T-helper 2 cell treated with Interferon-gamma antibody and Interleukin-4, amounts not matched to agents 5 μg/mL and 100 μg/mL, for 36 hours (primary cell): ENCODE measurements at places on chromosomes 1 and 21.
A peak's percentile ranks its signal among the peaks of the same experiment; 100 is the strongest.

- peaks cover 21% of the 10 kb centered on the region for H3K36me3 ChIP-seq
- H3K4me3 ChIP-seq = peak overlapping the region; percentile 65
- H3K27ac ChIP-seq = peak overlapping the region; percentile 89
- no peaks in the 10 kb centered on the region for H3K27me3 ChIP-seq
Measured at GRCh38 chr1:36366091-36366661, 19.5 kb downstream of the STK40 start.

GRCh38 chr1:75130865-75131564 is 3.2 kb upstream of the LHX8 start:
- DNase-seq = no peak
- no peak overlapping the region for H3K27ac ChIP-seq
- H3K27me3 ChIP-seq = peaks cover 95% of the 10 kb centered on the region
- H3K4me3 ChIP-seq = no peak overlapping the region
- peaks cover 9% of the 10 kb centered on the region for H3K4me1 ChIP-seq

DNA sequence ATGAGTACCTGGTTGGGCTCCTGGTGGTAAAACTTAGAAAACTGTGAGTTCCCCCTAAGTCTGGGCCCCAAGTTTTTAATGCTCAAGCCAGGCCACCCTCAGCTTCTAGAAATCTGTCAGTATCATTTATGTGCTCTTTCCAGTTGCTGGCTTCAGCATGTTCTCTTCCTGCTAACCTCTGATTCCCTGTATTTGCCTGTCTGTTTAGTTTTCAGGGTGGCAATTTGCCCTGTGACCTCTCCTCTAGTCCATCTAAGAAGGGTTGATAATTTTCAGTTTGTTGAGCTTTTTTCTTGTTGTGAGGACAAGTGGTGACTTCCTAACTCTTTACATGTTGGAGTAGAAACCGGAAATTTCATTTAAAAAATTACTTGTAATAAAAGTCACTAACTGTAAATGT is 16.0 kb upstream of the S100A10 start:
- no peaks in the 10 kb centered on the region for H3K36me3 ChIP-seq
- no peak for DNase-seq
- peaks cover 6% of the 10 kb centered on the region for H3K4me1 ChIP-seq
- H3K27me3 ChIP-seq = peaks cover 33% of the 10 kb centered on the region
- H3K27ac ChIP-seq = no peak overlapping the region

DNA sequence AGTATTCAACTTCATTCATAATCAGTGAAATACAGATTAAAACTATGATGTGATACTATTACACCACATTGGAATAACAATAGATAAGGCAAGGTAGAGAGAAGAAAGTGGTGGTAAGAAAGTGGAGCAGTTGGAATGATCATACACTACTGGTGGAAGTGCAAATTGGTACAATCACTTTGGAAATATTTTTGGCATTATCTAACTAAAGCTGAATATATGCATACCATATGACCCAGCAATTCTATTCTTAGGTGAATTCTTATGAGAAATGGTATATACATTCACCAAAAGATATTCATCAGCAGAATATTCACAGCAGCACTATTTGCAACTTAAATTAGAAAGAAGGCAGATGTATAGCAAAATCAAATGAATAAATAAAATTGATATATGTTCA is 21.4 kb upstream of the PTPRC start:
- H3K36me3 ChIP-seq = peaks cover 8% of the 10 kb centered on the region
- no peaks in the 10 kb centered on the region for H3K27me3 ChIP-seq
- no peak overlapping the region for H3K4me3 ChIP-seq
- no peak for DNase-seq
- H3K27ac ChIP-seq = peak overlapping the region; percentile 2

GRCh38 chr1:15727866-15728534 is 8.1 kb upstream of the SLC25A34 start:
- DNase-seq = no peak
- H3K27me3 ChIP-seq = no peaks in the 10 kb centered on the region
- H3K36me3 ChIP-seq = peaks cover 7% of the 10 kb centered on the region
- no peak overlapping the region for H3K4me3 ChIP-seq
- no peak overlapping the region for H3K27ac ChIP-seq

- H3K27me3 ChIP-seq = no peaks in the 10 kb centered on the region
- H3K36me3 ChIP-seq = peaks cover 2% of the 10 kb centered on the region
- H3K27ac ChIP-seq = no peak overlapping the region
- no peak overlapping the region for H3K4me3 ChIP-seq
Measured at GRCh38 chr1:41101076-41101475, 79.6 kb upstream of the SLFNL1 start.

GRCh38 chr1:182601416-182601786 is 2.8 kb downstream of the RGS16 start:
- H3K36me3 ChIP-seq = peaks cover 21% of the 10 kb centered on the region
- DNase-seq = peak; percentile 62
- H3K4me1 ChIP-seq = peaks cover 19% of the 10 kb centered on the region
- no peak overlapping the region for H3K4me3 ChIP-seq
- no peak overlapping the region for H3K27ac ChIP-seq
- no peaks in the 10 kb centered on the region for H3K27me3 ChIP-seq

- no peaks in the 10 kb centered on the region for H3K4me1 ChIP-seq
- no peak for DNase-seq
- no peak overlapping the region for H3K4me3 ChIP-seq
- no peaks in the 10 kb centered on the region for H3K36me3 ChIP-seq
- H3K27ac ChIP-seq = no peak overlapping the region
Measured at GRCh38 chr21:19900149-19900548, 1098.1 kb upstream of the NCAM2 start.

GRCh38 chr1:30403061-30403645 is 320.2 kb downstream of the MATN1 start:
- no peak for DNase-seq
- H3K27ac ChIP-seq = no peak overlapping the region
- H3K36me3 ChIP-seq = no peaks in the 10 kb centered on the region
- H3K27me3 ChIP-seq = no peaks in the 10 kb centered on the region
- no peak overlapping the region for H3K4me3 ChIP-seq
- H3K4me1 ChIP-seq = no peaks in the 10 kb centered on the region

DNA sequence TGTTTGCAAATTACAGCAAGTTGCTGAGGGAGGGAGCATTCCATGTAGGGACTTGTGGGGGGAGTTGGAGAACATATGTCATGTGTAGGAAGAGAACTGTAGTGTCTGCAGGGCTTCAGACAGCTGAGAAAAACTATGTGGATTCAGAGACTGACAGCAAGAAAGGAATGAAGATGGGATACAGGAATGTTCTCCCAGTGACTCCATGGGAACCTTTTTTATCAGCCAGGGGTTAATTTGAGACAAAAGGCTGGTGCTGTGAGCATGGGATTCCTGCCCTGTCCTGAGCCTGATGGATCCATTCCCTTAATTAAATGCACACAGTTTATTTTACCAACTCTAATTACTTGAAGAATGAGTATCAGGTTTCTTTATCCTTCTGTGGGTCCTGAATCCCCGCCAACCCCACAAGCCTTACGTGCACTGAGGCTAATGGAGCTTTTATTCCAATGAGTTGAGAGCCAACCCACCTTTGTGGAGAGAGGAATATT is 26.5 kb upstream of the PLXNA2 start:
- no peak overlapping the region for H3K27ac ChIP-seq
- DNase-seq = no peak
- H3K4me3 ChIP-seq = no peak overlapping the region
- peaks cover 11% of the 10 kb centered on the region for H3K27me3 ChIP-seq
- H3K36me3 ChIP-seq = no peaks in the 10 kb centered on the region

DNA sequence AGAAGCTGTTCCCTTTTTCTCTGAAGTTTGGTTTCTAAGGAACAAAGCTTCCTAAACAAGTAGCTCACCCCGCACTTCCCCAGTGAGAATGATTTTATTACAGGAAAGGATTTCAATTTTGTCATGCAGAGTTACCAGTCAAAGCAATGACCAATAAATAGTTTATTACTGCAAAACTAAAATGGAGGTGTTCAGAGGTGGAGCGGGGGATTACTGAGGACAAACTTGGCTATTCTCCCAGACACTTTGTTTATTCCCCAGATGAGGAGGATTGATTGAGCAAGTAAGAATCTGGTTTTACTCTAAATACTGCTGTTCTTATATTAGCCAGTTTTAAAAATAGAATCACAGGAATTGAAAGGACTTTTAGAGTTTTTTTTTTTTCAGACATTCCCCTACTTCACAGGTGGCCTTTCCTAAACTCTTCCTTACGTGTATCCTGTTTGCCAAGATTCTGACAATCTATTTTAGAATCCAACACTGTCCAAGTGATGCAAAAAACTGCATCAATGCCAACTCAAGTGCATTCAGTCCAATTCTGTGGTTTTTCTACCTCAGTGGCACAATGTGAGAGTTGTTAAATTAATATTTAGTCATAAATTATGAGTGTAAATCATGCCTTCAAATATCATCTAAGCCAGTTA is 136.1 kb downstream of the TNFSF18 start:
- no peak for DNase-seq
- no peak overlapping the region for H3K27ac ChIP-seq
- H3K36me3 ChIP-seq = no peaks in the 10 kb centered on the region
- H3K4me1 ChIP-seq = no peaks in the 10 kb centered on the region

DNA sequence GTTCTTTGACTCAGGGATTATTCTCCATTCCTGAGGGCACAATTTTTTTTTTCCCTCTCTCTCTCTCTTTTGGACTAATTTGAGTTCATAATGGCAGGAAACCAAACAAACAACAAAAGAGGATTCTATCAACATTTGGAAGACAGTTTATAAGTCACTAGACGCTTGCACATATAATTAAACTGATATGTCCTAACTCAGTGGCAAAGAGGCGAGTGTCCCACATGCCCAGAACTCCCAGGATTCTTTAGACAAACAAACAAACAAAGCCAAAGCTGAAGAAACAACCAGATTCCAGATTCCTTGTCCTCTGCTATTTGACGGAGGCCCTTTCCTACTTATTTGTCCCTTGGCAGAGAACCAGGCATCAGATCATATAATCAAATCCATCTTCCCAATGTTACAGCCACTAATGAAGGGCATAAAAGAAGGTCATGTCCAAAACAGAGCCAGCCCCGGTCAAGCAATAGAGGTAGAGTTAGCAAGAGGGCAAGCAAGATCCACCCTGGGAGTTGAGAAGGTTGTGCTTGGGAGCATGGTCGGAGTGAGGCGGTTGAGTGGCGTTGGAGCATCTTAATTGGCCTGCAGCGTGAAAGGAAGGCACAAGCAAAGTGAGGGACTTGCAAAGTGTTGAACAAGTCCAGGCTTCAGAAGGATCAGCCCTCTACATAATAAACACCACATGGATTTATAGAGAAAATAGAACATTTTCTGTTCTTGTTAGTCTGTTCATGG is 30.3 kb downstream of the ZNF362 start:
- H3K4me1 ChIP-seq = peaks cover 2% of the 10 kb centered on the region
- H3K27ac ChIP-seq = no peak overlapping the region
- no peaks in the 10 kb centered on the region for H3K27me3 ChIP-seq
- DNase-seq = no peak
- no peak overlapping the region for H3K4me3 ChIP-seq

DNA sequence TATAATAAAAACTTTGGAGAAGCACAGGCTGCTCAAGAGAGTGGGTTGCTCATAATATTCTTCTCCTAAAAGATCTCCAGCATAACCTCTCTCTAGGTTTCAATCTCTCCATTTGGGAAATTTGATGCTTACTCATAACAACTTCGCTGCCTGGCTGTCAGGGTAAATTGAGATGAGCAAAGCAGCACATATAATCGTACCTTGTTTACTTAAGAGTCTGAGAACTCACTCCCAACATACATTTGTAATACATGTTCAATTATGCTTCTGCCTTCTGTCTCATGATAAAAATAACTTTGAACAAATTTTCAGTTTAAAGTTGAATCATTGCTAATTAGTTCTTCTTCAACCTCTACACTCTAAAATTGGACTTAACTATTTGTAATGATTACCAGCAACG is 68.9 kb downstream of the DUSP10 start:
- no peak overlapping the region for H3K4me3 ChIP-seq
- peaks cover 11% of the 10 kb centered on the region for H3K4me1 ChIP-seq
- H3K27me3 ChIP-seq = peaks cover 7% of the 10 kb centered on the region
- DNase-seq = no peak

DNA sequence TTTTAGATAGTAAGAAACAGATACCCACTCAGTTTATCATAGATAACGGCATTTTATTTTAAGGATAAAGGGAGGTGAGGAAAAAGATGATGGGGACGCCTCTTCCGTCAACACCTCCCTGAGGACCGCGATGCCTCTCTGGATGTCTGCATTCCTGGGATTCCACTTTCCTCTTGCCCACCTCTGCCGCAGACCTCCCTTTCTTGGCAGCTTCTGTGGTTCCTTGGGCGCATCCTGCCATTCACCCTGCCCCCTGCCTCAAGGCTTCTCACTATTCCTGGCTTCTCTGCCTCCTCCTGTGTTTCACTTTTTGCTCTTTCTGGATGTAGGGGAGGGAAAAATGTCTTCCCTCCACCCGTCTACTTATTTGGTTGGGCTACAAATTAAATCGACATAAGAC is 19.9 kb downstream of the HUNK start:
- H3K27me3 ChIP-seq = no peaks in the 10 kb centered on the region
- no peaks in the 10 kb centered on the region for H3K4me1 ChIP-seq
- H3K4me3 ChIP-seq = no peak overlapping the region
- no peaks in the 10 kb centered on the region for H3K36me3 ChIP-seq

DNA sequence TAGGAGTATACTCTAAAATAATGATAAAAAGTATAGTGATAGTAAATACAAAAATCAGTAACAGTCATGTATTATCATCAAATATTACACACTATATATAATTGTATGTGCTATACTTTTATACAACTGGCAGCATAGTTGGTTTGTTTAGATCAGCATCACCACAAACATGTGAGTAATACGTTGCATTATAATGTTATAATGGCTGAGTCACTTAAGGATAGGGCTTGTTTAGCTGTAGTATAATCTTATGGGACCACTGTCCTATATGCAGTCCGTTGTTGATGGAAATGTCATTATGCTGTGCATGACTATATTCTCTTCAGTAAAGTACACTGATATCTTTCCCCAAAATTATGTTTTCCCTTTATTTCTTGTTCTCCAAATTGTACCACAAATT is 92.8 kb downstream of the LYPLAL1 start:
- H3K27ac ChIP-seq = no peak overlapping the region
- no peaks in the 10 kb centered on the region for H3K27me3 ChIP-seq

DNA sequence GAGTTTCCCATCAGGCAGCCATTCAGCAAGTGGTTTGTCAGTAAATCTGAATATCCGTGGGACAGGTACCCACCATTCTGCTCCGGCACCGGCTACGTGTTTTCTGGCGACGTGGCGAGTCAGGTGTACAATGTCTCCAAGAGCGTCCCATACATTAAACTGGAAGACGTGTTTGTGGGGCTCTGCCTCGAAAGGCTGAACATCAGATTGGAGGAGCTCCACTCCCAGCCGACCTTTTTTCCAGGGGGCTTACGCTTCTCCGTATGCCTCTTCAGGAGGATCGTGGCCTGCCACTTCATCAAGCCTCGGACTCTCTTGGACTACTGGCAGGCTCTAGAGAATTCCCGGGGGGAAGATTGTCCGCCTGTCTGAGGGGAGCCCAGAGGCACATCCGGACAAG is 48.4 kb downstream of the B3GALT5 start:
- no peak overlapping the region for H3K27ac ChIP-seq
- DNase-seq = no peak
- no peaks in the 10 kb centered on the region for H3K4me1 ChIP-seq
- no peak overlapping the region for H3K4me3 ChIP-seq

GRCh38 chr1:194931166-194931565 is 1677.1 kb downstream of the KCNT2 start:
- H3K4me1 ChIP-seq = no peaks in the 10 kb centered on the region
- no peaks in the 10 kb centered on the region for H3K36me3 ChIP-seq
- H3K27ac ChIP-seq = no peak overlapping the region
- DNase-seq = no peak
- H3K4me3 ChIP-seq = no peak overlapping the region
- H3K27me3 ChIP-seq = no peaks in the 10 kb centered on the region
